OCI-M1 (cell line): ENCODE measurements at places on chromosomes 4 and X.
A peak's percentile ranks its signal among the peaks of the same experiment; 100 is the strongest.

- DNase-seq = no peak
Observed at GRCh38 chrX:147626605-147627004, 285.1 kb upstream of the FMR1 start.

- peak; percentile 89 for DNase-seq
Observed at GRCh38 chr4:166165829-166166420, 292.9 kb downstream of the TLL1 start.

GRCh38 chr4:6446538-6447451, 25.6 kb downstream of the PPP2R2C start:
- no peak for DNase-seq

DNA sequence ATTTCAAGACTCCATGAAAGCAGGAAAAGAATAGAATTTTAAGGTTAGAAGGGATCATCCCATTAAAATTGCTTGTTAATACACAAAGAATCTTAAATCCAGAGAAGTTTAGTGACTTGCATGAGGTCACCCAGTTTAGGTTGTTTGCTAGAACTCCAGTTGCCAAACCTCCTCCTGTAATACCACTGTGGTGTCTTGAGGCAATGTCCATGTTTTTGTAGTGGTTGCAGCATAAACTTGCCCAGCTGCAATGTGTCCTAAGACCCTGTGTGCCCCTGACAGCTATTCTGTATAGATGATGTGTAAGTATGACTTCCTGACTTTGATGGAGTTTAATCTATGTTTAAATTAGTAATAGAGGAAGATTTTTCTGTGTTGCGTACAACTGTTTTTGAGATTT, 6.3 kb downstream of the SFRP2 start:
- no peak for DNase-seq

GRCh38 chr4:122742933-122743829, 10.7 kb downstream of the BBS12 start:
- no peak for DNase-seq

DNA sequence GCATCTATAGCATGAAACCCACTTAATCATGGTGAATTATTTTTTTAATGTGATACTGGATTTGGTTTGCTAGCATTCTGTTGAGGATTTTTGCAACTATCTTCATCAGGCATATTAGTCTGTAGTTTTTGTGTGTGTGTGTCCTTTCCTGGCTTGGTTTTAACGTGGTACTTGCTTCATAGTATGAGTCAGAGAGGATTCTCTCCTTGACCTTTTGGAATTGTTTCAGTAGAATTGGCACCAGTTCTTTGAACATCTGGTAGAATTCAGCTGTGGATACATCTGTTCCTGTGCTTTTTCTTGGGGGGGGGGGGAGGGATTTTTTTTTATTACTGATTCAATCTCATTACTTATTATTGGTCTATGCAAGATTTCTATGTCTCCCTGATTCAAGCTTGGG, 232.0 kb upstream of the KLF8 start:
- no peak for DNase-seq

GRCh38 chrX:116436358-116436816, at the start of gene SLC6A14:
SLC6A14 (plus strand) TSS chrX:116436606; CDS start chrX:116436710, 104 bp downstream.
- DNase-seq = peak; percentile 13
